Fibroblast of skin of abdomen (primary cell): ENCODE measurements at places on chromosomes 3 and 15.
A peak's percentile ranks its signal among the peaks of the same experiment; 100 is the strongest.

DNA sequence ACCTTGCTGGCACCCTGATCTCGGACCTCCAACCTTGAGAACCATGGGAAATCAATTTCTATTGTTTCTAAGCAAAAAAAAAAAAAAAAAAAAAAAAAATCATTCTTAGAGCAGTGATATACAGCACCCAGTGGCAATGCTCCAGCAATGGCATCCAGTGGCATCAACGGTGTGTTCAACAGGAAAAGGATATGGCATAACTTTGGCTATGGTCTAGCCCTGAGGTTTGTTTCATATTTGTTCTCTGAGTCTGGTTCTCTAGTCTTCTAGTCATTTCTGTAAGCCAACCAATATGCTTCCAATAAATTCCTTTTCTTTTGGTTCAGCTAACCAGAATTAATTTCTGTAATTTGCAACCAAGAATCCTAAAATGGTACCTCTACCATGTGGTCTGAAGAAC lies 19.2 kb downstream of the DENND4A start:
- DNase-seq: peak; percentile 7

DNA sequence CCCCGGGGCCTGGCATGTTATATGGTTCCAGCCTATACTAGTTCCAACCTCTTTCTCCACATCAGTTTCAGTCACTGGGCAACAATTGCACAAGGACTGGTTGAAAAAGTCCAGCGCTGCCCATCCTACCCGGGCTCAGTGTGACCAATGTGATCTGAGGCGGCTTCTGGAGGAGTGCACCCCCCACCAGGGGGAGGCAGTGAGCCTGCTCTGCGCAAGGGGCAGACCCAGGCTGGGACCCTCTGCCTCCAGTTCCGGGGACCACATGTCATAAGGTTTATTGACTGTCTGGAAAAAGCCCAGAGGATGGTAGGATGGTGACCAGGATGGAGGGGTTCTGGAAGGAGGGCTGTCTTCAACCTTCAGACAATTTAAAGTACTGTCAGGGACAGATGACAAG lies 25.6 kb upstream of the NR2E3 start:
- no peak for DNase-seq

DNA sequence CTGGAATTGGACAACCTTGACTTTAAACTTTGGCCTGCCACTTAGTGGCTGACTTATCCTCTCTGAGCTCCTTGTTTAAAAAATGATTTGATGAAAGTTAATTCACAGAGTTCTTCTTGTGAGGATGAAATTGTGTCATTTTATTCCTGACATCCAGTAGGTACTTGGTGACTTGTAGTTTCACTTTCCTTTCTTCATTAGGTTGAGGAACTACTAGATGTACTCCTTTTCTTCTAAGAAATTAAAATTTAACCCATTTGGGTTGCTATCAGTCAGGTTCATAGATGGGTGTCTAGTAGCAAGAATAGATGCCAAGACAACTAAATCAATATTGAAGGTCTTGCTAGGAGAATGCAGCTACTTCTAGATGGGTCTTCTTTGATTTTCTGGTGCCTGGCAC lies 5.2 kb downstream of the NR1D2 start:
- no peak for DNase-seq

- peak; percentile 16 for DNase-seq
Observed at GRCh38 chr3:127458696-127459604, 131.6 kb downstream of the TPRA1 start.

- peak; percentile 81 for DNase-seq
Observed at GRCh38 chr3:4994823-4995499, 15.7 kb downstream of the BHLHE40 start.

GRCh38 chr3:16828815-16829214 lies 55.9 kb upstream of the PLCL2 start:
- peak; percentile 32 for DNase-seq

DNA sequence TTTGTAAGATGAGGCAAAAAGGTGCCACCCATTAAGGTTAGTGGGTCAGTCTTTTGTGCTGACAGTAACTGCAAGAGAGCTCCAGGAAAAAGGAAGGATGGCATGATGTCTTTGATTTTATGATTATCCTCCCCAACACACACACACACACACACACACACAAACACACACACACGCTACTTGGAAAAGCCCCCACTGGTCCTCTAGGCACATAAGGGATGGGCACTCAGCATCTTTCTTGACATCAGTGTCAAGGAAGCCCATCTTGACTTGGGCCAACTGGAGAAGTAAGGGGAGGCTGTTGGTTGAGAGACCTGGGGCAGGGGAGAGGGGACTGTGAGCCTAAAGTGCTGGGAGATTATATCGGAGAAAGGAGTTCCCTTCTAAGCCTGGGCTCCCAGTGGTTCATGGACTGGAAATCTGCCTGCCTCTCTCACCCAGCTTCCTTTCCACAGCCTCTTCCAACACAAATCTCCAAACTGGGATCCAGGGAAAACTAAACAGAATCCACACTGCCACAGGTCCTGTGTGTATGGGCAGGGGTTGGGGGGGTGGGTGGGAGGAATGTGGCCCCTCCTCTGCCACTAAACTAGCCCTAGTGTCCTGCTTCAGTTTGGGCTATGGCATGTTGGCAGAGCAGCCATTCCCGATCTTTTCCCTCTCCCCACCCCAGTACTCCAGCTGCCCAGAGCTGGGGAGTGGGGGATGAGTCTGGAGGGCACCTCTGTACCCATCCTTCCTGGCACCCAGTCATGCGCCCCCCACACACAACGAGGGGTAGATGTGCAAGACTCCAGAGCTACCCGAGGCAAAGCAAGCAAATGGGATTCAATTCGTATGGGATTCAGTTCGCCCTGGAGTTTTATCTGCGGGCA lies 1.6 kb downstream of the AMOTL2 start:
- DNase-seq: no peak

GRCh38 chr3:188240189-188240981 lies 86.4 kb downstream of the LPP start:
- no peak for DNase-seq

- DNase-seq: no peak
Observed at GRCh38 chr3:179970746-179971145, 66.0 kb downstream of the PEX5L start.

DNA sequence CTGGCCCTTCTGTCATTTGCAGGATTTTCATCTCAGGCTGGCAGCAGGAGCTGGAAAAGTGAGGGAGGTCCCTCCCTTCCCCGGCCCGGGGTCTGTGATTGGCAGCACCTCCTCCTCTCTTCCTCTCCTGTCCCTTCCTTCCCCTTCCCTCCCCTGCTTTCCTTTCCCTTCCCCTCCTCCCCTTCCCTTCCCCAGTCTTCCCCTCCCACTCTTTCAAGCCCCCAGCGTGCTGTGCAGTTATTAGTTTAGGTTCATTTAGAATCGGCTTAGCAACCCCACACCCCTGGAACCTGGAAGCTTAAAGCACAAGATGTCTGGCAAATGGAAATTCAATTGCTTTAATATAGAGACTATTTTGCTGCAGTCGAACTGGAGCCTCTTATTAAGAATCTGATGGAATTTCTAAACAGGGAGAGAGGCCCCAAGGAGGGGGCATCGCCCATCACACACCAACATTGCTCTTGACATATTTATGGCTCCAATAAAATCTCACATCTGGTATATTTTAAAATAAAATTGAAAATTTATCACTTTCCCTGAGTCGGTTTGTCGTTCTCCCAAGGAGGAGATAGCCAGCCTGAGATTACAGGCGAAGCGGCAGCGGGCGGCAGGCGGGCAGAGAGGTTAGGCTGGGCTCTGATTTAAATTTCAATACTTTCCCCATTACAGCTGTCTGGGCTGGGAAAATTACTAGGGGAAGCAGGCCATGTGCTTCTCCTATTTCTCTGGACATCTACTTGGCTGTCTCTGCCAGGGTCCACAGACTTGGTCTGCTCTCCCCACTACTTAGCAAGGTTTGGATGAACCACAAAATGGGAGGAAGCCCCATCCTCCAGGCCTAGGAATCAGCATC lies 98.9 kb downstream of the LINGO1 start:
- peak; percentile 28 for DNase-seq

DNA sequence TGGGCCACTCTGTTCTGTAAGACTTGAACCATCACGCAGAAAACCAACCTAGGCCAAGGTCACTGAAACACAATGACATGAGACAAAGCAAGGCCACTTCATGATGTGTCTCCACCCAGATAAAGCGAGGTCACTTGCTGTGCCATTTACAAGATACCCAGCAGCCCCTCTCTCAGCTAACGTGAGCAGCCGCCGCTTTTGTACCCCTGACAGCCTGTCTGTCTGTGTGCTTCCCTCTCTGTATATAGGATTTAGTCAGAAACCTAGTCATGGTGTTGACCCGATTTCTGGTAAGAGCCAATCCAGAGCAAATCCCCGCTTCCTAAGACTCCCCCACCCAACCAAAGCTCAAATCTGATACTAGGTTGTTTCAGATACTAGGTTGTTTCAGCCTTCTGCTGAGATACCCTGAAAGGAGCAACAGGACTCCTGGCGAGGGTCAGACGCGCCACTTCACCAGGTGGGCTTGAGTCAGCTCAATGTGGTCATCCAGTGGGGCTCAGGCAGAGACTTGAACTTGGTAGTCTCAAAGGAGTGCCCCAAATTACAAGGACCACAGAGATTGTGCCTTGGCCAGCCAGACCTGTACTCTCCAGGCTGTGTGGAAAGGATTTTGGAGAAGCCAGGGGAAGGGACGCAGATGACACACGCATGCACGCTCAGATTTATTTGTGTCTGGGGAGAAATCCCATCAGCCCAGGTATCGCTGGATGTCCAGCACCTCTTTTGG lies 3.1 kb upstream of the ZXDC start:
- no peak for DNase-seq

GRCh38 chr3:107430214-107430995 lies 53.2 kb downstream of the CCDC54 start:
- peak; percentile 34 for DNase-seq

- DNase-seq: no peak
Observed at GRCh38 chr3:26668171-26668570, 45.6 kb downstream of the LRRC3B start.

GRCh38 chr3:42756681-42757213 lies 16.3 kb downstream of the CCDC13 start:
- DNase-seq: no peak

- DNase-seq: peak; percentile 12
Observed at GRCh38 chr3:129439226-129439816, 427 bp downstream of the MBD4 start.
